Large intestine (tissue), 12 donors: ENCODE measurements at places on chromosomes 12 and 14.

DNA sequence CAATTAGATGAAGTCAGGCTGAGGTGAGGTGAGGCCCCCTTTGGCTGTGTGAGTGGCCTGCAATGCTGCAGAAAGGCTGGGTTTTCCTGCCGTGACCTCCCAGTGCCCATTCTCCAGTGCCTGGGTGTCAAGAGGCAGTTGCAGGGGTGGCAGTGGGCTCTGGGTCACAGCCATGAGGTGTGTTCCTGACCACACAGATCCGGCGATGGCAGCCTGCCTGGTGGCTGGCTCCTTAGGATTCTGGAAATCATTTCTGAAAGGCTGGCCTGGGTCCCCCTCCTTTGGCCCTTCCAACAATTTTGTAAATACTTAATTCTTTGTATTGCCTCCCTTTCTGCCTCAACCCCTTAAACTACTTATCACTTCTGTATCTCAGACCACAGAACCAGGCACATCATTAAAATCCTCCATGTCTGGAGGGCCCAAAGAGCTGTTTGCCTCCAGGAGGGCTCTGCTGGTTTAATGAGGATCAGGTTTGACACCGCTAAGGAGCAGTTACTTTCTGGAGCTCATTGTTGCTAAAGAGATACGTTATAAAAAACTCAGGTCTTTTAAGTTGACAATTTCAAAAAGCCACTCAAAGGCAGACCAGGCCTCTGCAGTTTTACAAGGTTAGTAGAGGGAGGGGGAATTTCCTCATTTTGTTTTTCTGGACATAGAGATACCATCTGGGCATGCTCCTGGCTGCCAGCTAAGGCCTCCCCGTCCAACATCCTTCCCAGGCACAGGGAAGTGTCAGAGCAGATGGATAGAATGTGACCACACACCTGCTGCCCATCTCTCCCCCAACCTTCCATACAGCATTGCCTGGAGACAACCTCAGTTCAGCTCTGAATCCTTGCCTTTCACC is 204.4 kb downstream of the FOXN3 start:
- no peak for DNase-seq

GRCh38 chr14:50319293-50319692 is 7.2 kb downstream of the DMAC2L start:
- DNase-seq = no peak

DNA sequence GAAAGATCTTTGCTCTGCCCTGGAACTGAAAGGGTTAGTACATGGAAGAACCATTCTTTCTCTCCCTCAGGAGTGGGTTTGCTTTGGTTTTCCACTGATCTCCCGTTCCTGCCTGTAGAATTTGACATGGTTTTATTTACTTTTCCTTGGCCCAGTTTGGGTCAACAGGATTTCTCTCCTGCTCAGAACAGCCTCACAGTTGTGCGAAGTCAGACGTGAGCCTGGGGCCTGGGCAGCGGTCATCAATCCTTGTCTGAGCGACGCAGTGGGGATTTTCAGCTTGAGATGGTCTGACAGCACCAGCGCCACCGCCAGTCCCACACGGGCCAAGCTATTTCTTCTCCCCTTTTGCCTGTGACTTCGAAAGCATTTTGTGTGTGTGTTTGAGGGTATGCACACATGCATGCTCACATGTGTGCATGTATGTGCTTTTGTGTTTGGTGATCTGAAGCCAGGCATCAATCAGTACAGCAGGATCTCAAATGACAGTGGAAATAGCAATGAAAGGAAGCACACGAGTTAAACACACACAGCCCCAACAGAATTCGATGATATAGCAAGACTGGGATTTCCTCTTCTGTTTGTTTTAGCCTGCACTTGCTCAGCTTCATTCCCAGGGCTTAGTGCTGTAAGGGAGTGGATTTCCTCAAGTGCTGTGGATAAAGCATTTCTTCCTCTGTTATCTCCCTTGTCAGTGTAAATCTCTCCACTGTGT is 58.3 kb downstream of the SMOC1 start:
- no peak for DNase-seq

DNA sequence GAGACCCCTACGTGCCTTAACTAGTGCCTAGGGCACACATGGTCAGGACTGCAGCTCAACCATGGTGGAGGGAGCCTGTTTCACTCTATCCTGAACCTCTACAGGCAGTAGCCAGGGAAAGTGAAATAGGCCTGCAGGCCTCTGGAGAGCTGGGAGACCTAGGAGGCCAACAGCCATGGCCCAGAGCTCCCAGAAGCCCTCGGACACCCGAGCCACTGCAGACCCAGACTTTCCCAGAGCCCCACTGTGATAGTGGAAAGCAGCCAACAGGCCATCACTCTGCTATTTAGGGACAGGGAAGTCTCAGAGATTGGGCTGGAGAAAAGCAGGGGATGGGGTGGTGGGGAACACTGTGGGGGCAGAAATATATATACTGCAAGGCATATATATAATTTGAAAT is 56.5 kb upstream of the ZFP36L1 start:
- DNase-seq = no peak

- DNase-seq = no peak
These were observed 32.1 kb downstream of the DMAC2L start for GRCh38 chr14:50344116-50344775.

GRCh38 chr14:63478010-63478409 is 65.2 kb downstream of the PPP2R5E start:
- no peak for DNase-seq

DNA sequence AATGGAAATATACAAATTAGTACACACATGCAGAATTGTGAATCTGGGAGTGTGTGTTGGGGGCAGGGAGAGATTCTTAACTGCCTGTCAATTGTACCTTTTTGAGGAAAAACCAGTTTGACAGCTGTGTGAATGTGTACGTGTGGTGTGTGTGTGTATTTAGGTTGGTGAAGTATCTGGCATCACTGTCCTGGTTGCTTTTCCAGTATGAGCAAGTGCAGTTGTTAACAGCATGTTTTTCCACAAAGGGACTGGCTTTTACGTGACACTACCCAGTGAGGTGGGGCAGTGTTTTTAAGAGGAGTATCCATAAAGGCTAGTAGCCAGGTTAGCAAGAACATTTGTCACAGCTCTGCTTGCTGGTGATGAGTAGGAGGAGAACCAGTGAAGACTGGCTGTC is 56.1 kb downstream of the DAAM1 start:
- DNase-seq = no peak

DNA sequence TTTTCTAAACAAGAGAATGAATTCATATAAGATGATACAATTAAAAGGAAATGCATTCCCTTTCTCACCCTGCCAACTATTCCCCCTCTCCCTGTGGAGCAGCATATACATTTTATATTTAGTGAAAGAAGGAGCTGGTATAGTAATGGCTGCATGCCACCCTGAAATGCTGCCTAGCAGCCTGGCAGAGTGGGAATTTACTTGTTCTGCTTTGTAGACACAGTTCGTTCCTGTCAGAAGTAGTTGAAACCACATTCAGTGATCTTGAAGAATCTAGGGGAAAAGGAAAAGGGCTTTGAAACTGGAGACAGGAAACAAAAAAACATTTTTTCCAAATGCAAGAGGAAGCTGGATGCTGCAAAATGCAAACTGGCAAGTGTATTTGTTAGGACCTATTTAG is 176.0 kb upstream of the PLEKHA5 start:
- no peak for DNase-seq

GRCh38 chr12:52637299-52637698 is 14.7 kb downstream of the KRT2 start:
- DNase-seq = no peak

DNA sequence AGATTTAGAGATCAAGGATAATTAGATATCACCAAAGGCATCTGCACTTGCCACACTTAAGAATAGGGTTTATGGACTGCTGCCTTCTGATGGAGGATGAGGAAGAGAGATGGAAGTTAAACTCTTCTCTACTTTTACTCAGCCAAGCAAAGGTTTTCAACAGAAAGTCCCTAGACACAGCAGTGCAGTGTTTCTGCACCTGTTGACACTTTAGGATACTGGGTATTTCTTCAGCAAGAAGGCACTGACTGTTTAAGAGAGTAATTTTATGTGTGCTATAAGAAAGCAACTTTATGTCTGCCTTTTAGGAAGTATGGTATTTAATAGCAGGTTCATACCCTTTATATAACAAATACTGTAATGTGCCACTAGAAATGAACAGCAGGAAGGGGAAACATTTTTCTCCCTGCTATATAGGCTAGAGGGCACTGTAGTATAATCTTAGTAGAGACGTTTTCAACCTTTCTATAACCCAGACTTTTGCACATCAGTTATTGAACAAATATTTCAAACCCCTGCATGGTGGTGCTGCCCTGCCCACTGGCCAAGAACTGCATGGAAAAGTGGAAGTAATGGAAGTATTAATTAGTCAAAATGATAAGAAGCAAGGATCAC is 225.0 kb upstream of the GRIP1 start:
- no peak for DNase-seq

DNA sequence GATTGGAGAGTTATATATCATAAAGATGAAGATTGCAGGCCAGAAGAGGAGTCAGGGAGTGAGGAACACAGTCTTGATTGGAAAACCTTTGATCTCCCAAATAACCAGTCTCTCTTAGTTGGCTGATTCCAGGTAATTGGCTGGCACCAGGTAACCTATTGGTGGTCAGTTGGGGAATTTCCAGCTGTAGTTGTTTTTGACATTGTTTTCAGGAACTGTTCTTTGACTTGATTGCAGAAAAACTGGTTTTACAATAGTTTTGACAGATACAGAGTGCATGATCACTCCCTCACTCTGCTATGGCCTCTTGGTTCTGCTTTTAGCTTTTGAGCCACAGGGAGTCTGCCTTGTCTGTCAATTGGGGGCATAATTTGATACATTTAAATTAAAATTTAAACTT is 71.6 kb downstream of the ZNF641 start:
- no peak for DNase-seq
